HTR-8/SVneo (cell line): ENCODE measurements at places on chromosomes 4 and X.

DNA sequence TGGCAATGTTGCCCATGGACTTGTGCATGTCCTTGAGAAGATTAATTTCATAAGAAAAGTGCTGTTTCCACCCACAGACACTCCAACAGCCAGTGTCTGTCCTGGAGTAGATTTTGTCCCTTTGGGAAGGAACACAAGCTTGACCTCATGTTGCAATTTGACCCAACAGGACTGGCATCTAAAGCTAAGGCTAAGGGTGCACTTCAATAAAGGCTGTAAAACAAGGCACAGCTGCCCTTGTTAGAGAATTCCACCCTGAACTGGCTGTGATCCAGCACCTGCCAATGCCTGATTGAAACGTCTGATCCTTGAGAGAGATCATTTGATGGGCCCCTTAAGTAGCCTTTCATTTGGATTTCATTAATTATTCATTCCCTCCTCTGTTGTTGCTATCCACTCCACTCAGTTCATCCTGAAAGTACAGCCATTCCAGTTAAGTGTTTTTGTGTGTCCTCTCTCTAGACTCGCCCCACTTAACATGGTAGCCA lies 56.2 kb downstream of the CD99L2 start:
- DNase-seq, result no peak

GRCh38 chrX:150731795-150732194 lies 38.6 kb downstream of the MTMR1 start:
- DNase-seq, result peak; percentile 5

DNA sequence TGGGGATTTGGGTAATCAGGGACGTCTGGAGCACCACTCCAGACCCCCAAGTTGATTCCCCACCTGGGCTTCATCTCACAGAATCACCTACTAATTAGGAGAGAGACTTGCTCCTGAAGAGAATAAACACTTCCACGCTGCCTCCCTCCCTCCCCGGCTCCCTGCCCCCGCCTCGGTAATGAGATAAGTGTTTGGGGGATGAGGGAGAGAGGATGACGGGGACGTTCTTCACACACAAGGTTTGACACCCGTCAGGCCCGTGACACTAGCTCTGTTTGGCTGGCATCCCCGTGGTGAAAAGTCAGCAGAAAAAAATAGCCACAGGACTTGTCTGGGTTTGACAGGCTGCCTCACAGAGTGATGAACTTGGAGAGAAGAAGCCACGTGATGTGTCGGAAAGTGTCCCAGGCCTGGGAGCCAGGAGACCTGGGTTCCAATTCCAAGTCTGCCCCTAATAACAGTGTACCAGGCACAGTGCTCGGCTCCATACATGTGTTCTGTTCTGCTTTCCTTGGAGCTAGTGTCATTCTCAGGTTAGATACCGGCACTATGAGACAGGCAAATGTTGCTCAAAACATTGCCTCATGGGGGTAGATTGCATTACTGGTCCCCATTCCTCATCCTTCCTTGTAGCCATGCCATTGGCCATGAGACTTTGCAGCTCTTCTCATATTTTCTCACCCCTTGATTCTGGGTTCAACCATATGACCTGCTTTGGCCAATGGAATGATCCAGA lies 578.0 kb downstream of the BCOR start:
- DNase-seq, result no peak

GRCh38 chr4:60683357-60683756 lies 516.8 kb upstream of the ADGRL3 start:
- peak; percentile 23 for DNase-seq

DNA sequence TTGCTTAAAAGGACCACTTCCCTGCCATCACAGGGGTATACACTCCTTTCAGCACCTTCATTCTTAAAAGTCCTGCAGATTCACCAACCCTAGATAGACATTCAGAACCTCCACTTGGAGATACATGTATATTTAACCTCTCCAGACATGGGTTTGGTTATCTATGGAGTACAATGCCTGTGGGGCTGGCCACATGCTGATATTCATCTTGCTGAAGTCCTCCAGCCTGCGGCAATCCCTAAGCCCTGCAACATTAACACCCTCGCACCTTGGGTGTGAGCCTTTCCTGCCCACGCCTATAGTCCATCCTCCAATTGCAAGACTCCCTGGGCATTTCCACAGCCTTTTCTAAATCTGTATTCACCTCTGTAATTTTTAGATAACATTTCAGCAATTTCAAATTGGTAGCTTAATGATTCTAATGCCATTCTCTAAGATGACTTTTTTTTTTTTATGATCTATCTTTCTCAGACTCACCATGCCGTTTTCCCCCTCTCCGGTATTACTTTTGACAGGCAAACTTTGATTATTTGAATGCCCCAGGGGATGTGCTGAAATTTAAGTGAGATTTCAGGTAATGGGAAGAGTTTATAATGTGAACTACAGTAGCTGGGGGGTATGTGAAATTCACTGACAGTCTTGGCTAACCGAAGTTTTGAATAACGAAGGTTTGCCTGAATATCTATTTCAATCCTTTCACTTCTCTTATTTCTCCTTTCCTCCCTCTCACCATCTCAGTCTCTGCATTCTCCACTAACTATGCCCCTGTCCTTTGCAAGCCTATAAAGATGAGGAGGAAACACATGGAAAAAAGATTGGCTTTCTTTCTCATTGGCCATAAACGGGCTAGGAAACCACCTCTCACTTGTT lies 24.1 kb downstream of the CCDC149 start:
- DNase-seq, result no peak

DNA sequence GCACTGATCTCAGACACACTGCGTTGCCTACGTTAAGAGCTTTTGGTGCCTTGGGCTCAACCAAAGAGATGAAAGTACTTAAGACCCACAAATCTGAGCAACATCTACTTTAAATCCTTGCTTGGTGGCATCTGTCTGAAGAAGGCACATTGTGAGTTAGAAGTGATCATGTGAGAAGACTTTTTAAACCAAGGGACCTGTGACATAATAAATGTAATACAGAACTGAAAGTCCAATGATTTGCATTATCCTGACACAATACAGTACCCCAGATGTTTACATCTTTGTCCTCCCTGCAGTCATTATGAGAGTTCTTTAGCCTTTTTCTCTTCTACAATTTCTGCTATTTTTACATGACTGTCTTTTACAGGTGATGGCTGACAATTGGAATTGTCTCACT lies 96.7 kb upstream of the FTHL17 start:
- no peak for DNase-seq

GRCh38 chrX:146243041-146243440 lies 425.4 kb downstream of the SLITRK2 start:
- no peak for DNase-seq

- no peak for DNase-seq
Observed at GRCh38 chr4:116866106-116866505, 219.3 kb downstream of the TRAM1L1 start.

- no peak for DNase-seq
Observed at GRCh38 chr4:78742300-78742699, 33.9 kb upstream of the BMP2K start.
